GDM1 (cell line): ENCODE measurements at places on chromosomes 5 and 9.

DNA sequence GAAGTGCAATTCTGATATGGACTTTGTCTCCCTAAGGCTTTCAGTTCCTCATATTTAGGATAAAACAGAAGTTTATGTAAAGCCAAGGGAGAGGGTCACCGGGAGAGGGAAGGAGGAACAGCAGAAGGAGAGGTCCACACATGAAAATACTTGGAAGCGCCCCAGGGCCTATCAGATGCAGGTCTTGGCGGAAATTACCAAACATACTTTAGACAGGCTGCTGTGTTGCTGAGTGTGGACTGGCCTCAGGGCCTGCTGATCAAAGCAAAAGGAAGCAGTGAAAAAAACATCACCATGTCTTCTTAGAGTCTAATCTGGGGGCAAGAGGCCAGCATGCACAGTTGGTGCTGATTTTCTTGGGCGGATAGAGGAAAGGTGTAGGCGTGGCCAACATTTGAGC, 14.1 kb upstream of the NTRK2 start:
- no peak for DNase-seq

DNA sequence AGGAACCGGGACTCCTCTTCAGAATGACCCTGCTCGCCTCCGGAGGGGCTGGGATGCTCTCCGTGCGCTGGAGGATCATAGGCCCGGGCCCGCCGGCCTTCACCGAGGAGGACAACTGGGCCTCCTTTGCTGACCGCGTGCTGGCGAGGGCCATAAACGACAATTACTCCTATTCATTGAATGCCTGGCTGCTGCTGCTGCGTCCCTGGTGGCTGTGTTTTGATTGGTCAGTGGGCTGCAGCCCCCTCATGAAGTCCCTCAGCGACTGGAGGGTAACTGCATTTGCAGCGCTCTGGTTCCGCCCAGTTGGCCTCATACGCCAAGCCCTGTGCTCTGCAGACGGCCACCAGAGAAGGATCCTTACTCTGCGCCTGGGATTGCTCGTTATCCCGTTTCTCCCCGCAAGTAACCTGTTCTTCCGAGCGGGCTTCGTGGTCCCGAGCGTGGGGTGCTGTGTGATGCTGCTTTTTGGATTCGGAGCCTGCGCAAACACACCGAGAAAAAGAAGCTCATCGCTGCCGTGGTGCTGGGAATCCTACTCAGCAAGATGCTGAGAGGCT, 16.6 kb downstream of the OR2V1 start:
- no peak for DNase-seq

GRCh38 chr5:57816108-57816507, 333.5 kb upstream of the ACTBL2 start:
- no peak for DNase-seq

DNA sequence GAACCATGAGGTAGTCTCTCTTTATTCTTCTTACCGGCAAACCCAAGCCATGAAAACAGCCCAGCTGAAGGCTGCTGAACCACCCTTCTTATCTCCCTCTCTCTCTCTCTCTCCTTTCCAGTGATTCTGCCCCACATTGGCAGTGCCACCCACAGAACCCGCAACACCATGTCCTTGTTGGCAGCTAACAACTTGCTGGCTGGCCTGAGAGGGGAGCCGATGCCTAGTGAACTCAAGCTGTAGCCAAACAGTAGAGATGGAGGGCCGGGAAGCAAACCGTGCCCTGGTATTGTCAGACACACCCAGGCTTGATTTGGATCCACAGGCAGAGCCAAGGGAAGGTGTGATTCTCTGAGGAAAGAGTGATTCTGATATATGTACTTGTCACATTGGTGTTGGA, 14.0 kb downstream of the GRHPR start:
- no peak for DNase-seq

DNA sequence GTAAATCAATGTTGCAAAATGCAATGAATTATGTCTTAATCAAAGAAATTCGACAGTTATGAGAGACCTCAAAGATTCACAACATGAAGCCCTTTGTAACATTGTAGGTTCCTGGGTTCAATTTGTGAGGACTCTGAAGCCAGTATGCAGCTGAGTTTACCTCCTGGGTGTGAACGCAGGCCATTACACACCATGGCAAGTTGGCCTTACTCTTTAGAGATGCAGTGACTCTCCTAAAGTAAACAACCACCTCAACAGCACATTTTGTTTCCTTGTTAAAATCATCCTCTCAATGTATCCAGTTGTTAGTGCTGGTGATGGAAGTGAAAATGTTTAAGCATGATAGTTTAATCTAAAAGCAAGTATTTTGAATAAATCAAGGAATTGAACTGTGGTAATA, 73.8 kb downstream of the JAKMIP2 start:
- DNase-seq = no peak

DNA sequence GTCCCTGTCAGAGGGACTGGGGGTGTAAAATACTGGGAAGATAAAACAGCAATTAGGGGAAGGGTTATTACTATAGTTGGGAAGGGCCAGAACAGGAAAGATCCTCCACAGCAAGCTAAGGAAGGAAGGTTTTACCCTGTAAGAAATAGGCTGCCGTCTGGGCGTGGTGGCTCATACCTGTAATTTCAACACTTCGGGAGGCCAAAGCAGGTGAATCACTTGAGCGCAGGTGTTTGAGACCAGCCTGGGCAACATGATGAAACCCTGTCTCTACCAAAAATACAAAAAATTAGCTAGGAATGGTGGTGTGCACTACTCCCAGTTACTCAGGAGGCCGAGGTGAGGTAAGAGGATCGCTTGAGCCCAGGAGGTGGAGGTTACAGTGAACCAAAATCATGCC, 165.1 kb upstream of the TLX3 start:
- no peak for DNase-seq

- DNase-seq = no peak
These were observed 2.6 kb downstream of the FOXD1 start for GRCh38 chr5:73445665-73446630.

- no peak for DNase-seq
These were observed 55.3 kb downstream of the ZNF366 start for GRCh38 chr5:72451741-72452505.

GRCh38 chr5:111153945-111154344, 61.8 kb downstream of the WDR36 start:
- DNase-seq = no peak
